ENCODE measurements at places on chromosomes 13 and 19.

GRCh38 chr19:42113641-42114348 lies 18.5 kb downstream of the POU2F2 start:
- DNase-seq = peak; percentile 86

DNA sequence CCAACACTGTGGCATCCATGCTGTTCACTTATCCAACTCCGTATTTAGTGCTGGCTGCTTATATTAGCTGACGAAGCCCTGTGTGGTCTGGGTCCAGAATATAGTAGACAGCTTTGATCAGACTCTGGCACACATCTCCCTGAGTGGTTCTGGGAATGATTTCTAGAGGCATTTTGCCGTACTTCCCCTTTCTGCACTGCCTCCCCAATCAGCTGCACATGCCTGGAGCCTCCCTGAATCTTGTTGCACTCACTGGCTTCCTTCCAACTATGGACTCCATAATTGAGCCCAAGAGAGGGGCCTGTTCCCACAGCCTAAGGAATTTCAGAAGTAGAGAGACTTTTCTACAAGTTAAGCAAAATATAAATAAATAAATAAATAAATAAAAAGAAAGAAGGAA lies 30.4 kb upstream of the PCDH8 start:
- no peak for DNase-seq

- DNase-seq = peak; percentile 86
Observed at GRCh38 chr13:98454389-98454881, 122.5 kb downstream of the STK24 start.

- DNase-seq = no peak
Observed at GRCh38 chr19:29277102-29277501, 64.2 kb upstream of the UQCRFS1 start.

- DNase-seq = peak; percentile 64
Observed at GRCh38 chr19:38666663-38667511, 19.4 kb downstream of the ACTN4 start.

GRCh38 chr13:37198629-37199028 lies 93.2 kb upstream of the CSNK1A1L start:
- no peak for DNase-seq

- no peak for DNase-seq
Observed at GRCh38 chr13:75279834-75280369, 202.1 kb downstream of the TBC1D4 start.

DNA sequence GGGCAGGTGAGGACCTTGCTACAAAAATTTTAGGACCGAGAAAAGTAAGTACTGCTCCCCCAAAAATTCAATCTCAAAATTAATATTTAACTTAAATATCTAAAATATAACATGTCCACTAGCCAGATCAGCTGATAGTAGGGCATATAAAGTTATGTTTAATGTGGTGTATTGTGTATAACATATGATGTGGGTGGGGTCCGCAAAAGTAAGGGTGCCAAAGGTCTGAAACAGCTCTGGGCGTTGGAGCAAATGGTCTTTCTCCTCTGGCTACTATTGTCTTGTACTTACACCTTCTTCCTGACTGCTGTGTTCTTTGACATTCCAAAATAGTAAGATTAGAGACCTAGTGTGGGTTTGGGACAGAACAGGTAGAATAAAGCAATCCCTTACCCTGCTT lies 41.2 kb downstream of the HTR2A start:
- DNase-seq = no peak

GRCh38 chr19:27765912-27766725 lies 1446.8 kb downstream of the UQCRFS1 start:
- no peak for DNase-seq

DNA sequence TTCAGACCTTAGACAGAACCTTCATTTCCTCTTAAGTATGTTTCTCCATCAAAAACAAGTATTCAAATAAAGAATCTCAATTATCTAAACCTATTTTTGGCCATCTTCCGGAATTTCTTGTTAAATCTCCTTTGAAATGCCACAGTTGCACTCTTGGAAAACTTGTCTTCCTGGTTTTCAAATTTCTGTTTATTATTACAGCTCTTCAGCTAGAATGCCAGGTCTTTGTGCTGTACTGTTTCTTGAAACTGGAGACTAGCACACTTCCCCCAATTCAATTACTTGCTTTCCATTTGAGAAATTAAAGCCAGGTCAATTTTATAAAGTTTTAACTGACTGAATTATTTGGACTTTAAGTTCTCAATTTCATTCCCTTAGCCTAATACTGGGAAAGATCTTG lies 10.2 kb downstream of the KCNRG start:
- DNase-seq = peak; percentile 57

- DNase-seq = peak; percentile 50
Observed at GRCh38 chr13:109652531-109652930, 133.9 kb downstream of the IRS2 start.

DNA sequence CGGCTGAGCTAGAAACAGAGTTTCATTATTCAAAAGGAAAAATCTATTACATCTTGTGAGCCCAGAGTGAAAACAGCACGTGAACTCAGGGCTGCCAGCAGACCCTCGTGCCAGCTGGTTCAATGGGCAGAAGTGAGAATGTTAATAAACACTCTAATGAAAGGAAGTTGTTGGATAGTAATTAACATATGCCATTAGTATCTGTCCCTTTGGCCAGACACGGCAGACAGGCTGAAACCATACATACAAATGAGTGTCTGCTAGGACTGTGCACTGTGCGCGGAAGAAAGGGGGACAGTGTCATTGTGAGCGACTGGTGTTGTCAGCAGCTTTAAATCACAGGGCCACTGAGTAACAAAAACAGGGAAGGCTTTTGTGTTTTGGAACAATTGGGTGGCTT lies 121.9 kb upstream of the TSC22D1 start:
- no peak for DNase-seq

- no peak for DNase-seq
Observed at GRCh38 chr19:5104871-5105351, 136.0 kb downstream of the KDM4B start.

- DNase-seq = no peak
Observed at GRCh38 chr19:1109032-1109551, 5.3 kb downstream of the GPX4 start.

GRCh38 chr13:61202042-61202441 lies 213.6 kb downstream of the PCDH20 start:
- DNase-seq = no peak

GRCh38 chr19:39507715-39508364 lies 7.1 kb upstream of the SELENOV start:
- DNase-seq = no peak

DNA sequence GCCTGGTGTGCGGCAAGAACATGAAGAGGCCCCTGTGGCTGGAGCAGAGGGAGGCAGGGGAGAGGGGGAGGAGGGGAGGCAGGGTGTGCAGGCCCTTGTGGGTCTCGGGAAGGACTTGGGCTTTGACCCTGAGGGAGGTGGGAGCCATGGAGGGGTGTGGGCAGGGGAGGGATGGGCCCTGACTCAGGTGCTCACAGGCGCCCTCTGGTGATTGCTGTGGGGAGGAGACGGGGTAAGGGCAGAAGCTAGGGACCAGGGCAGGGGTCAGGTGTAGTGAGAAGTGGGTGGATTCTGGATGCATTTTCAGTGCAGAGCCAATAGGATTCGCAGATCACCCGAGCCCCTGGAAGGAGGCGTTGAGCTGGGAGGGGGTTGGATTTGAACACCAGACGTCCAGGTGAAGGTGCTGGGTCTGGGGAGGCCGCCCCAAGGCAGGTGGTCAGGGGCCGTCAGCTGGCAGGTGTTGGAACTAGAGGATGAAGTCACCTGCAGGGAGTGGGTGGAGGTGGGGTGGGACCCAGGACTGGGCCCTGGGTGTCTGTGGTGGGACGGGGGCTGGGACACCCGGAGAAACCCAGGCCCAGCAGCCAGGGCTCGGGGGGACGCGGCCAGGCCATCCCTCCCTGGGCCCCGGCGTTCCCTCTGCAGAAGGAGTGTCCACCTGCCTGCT lies 185.4 kb downstream of the KDM4B start:
- DNase-seq = no peak

DNA sequence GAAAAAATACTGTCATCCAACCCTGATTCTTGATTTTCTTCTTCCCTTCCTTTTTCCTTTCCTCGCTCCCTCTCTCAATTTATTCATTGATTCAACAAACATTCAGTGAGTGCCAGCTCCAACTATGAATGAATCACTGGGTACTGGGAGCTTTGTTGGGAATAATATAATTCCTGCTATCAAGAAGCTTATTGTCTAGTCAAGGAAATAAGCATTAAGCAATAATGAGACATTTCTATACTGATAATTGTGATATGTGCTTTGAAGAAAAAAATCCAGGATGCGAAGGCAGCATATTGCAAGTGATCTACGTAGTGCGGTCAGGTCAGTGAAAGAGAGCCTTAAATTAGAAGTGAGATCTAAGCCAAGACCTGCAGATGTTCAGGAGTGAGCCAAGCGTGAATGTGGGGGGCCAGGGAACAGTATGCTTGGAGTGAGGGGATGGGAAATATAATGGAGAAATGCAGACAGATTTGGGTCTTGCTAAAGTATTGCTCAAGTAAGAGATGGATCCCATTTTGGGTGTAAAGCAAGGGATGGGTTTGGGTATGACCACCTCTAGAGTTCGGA lies 253.5 kb downstream of the LHFPL6 start:
- DNase-seq = no peak

- DNase-seq = peak; percentile 56
Observed at GRCh38 chr19:3062165-3063105, at the start of gene TLE5. Gene TLE5, minus strand, starts transcription at chr19:3062495. Its CDS starts 295 bp downstream, at chr19:3062200.

- no peak for DNase-seq
Observed at GRCh38 chr19:49869009-49869483, 1.7 kb upstream of the PNKP start.

- peak; percentile 58 for DNase-seq
Observed at GRCh38 chr19:37655301-37655688, at the start of gene ZFP30. Gene ZFP30, minus strand, starts transcription at chr19:37655465. Its CDS starts 7,643 bp downstream, at chr19:37647822.

GRCh38 chr13:30037766-30038165 lies 187.3 kb upstream of the UBL3 start:
- peak; percentile 79 for DNase-seq

DNA sequence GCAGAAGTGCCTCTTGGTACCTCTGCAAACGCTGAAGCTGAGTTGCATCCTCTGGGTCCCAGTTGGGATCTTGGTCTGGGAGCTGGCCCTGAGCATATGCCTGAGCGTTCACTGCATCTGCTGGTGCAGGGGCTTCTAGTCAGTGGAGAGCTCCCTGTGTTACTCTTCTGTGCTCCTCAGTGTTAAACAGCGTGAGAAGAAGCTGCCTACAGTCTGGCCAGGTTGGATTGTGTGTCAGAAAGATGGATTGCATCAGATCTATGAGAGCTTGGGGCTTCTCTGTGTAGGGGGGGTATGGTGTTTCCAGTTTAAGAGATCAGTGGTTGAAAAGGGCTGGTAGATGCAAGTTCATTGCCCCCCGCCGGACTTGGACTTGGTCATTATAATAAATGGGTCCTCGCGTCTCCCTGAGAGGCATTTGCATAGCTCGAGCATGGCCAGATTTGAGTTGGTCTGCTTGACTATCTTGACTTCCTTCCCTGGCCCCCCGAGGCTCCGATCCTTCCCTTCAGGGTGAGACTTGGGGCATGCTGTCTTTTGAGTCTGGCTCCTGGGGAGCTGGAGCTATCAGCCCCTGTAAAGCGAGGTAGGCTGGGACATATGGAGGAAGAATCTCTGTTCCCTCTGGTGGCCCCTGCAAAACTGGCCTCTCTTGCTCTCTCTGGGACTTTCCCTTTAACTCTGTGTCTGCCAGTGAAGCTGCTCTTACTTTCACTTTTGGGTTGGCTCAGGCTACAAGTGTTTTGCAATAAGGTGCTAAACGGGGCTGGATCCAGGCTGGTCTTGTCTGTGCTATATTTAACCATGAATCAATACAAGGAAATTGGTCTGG lies 52.9 kb downstream of the OR10H4 start:
- peak; percentile 70 for DNase-seq

- DNase-seq = no peak
Observed at GRCh38 chr19:10353793-10354391, 14.5 kb upstream of the ICAM3 start.

DNA sequence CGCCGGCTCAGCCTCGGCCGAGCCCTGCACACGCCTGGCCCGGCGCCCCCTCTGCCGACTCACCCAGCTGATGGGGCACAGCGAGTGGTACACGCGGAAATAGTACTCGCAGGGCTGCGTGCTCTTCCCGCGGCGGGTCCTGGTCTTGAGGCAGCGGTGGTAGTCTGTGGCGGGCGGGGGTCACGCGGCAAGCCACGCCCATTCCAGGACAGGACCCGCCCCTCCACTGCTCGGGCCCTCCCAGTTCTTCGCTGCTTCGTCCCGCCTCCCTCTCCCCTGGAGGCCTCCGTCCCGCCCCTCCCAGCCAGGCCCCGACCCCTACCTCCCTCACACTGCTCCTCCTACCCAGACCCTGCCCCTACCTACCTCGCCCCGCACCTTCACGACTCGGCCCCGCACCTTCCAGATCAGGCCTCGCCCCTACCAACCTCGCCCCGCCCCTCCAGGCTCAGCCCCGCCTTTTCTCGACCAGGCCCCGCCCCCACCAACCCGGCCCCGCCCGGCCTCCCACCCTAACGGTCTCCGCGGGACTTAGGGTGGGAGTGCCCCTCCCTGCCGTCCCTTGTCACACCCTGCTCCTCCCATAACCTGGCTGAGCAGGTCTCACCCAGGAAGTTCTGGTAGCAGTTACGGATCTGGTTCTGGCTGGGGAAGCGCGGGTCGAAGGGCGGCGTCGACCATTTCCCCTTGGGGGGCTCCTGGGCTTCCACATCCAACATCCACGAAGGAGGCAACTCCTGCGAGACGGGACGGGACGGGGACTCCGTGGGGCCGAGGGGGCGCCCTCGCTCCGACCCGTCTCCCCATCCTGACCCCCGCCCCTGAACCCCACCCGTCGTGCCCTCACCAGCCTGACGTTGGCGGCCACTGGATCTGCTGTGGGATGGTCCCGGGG lies 469 bp downstream of the COX6B2 start:
- peak; percentile 38 for DNase-seq

DNA sequence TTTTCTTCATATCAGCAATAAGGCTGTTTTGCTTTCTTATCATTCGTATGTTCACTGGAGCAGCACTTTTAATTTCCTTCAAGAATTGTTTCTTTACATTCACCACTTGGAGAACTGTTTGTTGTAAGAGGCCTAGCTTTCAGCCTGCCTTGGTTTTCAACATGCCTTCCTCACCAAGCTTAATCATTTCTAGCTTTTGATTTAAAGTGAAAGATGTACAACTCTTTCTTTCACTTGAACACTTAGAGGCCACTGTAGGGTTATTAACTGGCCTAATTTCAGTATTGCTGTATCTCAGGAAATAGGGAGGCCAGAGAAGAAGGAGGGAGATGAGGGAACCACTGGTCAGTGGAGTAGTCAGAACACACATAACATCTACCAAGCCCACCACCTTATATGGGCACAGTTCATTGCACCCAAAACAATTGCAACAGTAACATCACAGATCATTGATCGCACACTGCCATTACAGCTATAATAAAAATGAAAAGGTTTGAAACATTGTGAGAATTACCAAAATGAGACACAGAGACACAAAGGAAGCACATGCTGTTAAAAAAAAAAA lies 181.4 kb upstream of the TUBA3C start:
- no peak for DNase-seq

DNA sequence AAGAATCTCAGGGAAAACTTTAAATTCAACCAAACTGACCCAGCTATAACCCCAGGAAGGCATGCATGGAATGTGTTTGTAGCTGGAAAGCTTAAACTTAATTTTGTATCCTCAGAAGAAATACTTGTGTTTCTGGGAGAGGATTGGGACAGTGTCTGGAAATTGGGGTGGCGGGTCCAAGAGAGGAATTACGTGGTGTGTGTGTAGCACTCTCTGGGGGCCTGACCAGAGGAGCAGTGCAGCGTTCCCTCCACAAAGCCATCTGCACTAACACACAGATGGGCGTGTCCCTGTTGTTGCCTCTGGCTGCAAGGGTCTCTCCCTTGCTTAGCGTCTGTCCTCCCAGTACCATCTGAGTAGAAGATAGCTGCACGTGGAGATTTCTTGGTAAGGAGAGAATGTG lies 6.4 kb downstream of the GARRE1 start:
- no peak for DNase-seq

GRCh38 chr13:49683489-49683888 lies 7.8 kb downstream of the EBPL start:
- DNase-seq = no peak

Data from fibroblast of gingiva (primary cell).